ENCODE measurements at places on chromosomes 6 and 20. TPM values are rescaled to one million over a fixed set of nuclear protein-coding genes. Genes with fewer than 3 reads are reported as not detected.

LHFPL5 gene
- not detected for total RNA-seq

CPNE5 gene
- total RNA-seq, result 6.9 TPM

CDH4 gene
- total RNA-seq, result 2.2 TPM

- no peak for DNase-seq
Observed at GRCh38 chr6:18171871-18172270, 16.6 kb downstream of the KDM1B start.

DNA sequence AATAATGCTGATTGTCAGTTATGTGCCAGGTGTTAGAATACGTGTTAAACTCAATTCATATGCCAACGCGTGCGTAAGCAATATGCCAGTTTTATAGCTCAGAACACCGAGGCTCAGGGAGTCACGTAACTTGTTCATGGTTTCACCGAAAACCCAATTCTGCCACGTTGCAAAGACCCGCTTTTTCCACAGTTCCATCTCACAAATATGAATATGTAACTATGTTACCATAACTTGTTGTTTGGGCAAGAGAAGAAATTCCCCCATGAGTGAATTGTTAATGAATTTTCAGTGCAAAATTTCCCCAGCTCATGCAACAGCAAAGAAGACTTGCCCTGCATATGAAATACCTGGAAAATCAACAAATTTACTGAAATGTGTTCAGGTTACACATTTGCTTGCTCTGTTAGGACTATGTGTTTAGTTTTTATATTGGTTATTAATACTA lies 30.1 kb downstream of the SF3B5 start:
- DNase-seq, result no peak

DNA sequence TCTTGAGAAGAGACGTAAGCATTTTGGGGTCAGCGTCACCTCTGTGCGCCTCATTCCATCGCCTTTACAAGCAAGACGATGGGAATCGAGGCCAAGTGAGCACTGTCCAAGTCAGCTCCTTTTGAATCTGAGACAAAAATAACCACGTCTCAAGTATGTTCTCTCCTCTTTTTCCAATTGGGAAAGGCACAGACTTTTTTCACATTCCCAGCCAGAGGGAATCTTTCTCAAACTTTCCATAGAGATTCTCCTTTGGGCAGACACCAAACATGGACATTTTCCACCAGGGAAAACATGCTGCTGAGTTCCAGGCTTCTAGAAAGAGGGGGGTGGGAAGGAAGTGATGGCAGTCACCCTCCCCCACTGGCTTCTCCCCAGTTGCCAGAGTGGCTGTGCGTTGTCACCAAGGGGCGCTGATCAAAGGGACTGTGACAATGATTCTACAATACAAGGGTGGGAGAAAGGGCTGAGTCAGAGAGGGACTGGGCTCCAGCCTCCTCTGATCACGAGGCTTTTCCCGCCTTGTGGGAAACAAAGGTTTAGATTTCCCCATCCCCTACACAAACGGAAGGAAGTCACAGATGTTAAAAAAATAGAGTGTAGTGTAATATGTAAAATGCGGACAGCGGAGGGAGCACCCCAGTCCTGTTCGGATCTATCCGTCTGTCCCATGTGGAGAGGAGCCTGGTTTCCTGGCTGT lies 281.9 kb upstream of the RNF24 start:
- DNase-seq, result no peak
